Activated CD8-positive, alpha-beta memory T cell treated with anti-CD3 and anti-CD28 coated beads, Interleukin-2, amount 10 ng/mL, durations not matched to agents 7 days and 5 days (primary cell): ENCODE measurements at places on chromosomes 2 and 18. TPM values are rescaled to one million over a fixed set of nuclear protein-coding genes. Genes with fewer than 3 reads are reported as not detected.
A peak's percentile ranks its signal among the peaks of the same experiment; 100 is the strongest.

DNA sequence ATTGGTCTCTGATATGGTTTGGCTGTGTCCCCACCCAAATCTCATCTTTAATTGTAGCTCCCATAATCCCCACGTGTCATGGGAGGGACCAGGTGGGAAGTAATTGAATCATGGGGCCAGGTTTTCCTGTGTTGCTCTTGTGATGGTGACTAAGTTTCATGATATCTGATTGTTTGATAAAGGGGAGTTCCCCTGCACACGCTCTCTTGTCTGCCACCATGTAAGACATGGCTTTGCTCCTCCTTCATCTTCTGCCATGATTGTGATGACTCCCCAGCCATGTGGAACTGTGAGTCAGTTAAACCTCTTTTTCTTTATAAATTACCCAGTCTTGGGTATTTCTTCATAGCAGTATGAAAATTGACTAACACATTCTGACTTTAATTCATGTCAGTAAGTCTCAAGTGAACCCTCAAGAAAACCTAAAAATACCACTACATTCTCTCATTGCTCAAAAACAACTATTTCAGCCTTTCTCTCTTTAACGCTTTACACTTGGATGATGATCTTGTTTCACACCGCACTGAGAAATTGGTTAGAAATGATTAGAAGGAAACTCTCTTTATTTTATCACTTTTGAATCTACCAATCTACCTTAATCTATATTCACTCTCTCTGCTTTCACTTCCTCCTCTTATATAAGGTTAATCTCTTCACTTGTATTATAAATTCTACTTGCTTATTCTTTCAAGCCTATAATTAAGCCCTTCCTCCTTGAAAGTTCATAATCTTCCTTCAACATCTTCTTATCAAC is 110.1 kb downstream of the GALR1 start:
- no peak for DNase-seq

DNA sequence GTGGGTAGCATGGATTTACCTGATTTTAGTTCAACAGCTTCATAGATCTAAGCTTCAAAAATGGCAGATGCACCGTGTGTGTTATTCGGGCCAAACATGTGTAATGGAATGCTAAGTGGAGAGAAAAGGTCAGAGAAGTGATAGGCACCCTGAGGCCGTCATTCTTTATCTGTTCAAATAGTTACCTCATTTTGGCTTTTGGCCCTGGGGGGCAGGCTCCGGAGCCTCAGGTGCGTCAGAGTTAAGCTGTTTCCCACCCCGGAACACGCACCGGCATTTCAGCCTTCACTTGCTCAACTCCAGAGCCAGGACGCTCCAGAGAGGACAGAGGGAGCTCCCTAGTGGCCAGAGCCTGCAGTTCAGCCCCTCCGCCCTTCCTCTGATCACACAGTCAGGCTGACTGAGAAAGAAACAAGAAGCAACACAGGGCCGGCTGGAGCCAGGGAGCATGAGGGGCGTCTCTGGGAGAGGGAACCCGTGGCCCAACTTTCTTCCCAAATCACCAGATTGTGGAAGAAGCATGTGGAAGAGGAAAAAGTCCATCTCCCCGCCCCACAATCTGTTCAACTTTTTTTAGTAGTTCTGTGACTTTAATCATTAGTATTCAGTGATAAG is 135.2 kb upstream of the EPC2 start:
- peak; percentile 93 for DNase-seq

- no peak for DNase-seq
These were observed 425.4 kb upstream of the TRIB2 start for GRCh38 chr2:12291303-12291702.

DNA sequence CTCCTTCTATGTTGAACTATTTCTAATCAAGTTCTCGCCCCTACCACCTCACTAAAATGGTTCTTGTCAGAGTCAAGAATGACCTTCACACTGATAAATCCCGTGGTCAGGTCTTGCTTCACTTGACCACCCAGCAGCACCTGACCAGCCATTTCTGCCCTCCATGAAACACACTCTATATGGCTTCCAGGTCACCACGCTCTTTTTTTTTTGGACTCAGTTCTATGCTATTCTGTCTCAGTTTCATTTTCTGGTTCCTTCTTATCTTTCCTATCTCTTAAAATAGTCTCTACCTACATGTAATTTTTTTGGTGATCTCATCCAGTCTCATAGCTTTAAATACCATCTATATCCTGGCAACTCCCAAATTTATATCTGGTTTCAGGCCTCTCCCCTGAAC is 11.4 kb downstream of the EIF2AK3 start:
- no peak for DNase-seq

DNA sequence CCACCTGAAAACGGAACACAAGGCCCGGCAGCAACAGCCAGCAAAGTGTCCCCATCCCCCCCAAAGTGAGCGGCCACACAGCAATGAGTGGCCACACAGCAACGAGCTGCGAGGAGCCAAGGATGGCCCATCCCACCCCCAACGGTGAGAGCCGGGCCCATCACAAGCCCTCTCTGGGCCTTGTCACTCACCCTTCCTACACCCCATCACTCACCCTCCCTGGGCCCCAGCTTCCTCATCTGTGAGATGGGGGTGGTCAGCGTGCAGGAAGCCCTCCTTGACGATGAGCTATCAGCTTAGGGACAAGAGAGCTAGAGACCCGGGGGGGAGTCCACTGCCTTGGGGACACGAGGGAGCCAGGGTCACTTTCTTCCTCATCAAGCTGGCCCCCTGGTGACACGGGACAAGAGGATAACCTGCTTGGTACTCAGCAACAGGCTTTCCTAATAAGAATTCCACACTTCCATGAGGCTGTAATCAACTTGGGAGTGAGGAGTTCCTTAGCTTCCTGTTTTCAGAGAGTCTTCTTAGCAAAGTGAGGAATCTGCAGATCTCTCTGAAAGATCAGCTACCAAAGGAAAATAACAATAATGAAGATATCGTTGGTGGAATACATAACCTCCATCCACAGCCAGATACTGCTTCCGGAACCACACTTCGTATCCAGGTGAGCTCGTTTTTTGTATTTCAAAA is 92.8 kb downstream of the HDAC4 start:
- no peak for DNase-seq

DNA sequence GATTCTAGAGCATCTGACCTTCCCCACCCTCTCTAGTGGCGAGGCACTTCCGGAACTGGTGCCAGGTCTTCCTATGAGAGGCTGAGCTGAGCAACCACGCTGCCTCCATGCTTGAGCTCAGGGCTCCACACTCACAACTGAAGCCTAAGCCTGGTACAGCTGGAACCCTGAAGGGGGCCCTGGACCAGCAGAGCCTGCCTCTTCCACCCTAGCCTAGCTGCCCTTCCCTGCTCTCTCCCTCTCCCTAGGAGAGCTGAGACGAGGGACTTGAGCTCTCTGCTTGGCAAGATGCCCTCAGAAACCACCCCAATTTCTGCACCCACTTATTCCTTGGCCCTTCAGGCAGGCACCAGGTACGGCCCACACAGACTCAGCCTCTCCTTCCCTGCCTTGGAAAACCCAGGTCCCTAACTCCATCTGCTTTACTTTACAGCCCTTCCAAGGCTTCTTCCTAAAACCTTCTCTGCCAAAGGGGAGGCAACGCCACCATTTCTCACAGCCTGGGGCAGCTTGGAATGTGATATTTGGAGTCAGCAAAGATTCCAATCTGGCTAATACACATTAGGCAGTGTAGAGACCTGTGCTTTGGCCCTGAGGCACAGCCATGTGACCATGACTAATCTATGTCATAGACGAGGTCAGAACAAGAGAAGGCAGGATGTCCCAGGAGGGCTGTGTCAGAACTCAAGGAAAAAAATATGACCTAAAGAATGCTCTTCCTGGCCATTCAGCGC is 18.8 kb downstream of the COX7A2L start:
- DNase-seq: no peak

DNA sequence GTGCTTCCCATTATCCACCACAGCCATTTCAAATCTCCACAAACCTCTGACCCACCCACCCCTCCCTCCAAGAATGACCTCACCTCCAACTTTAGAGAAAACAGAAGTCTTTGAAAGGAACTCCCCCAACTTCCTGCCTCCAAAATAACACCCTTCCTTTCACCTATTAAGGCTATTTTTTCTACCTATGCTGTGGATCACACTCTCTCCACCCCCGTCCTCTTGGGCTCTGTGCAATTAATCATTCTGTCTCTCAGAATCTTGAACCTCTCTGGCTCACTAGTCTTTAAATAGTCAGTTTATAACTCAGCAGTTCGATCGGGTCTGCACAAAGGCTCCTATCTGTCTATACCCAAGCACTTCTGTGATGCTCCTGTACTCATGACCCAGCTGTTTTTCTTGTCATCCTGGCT is 37.3 kb upstream of the XPO1 start:
- no peak for DNase-seq

DNA sequence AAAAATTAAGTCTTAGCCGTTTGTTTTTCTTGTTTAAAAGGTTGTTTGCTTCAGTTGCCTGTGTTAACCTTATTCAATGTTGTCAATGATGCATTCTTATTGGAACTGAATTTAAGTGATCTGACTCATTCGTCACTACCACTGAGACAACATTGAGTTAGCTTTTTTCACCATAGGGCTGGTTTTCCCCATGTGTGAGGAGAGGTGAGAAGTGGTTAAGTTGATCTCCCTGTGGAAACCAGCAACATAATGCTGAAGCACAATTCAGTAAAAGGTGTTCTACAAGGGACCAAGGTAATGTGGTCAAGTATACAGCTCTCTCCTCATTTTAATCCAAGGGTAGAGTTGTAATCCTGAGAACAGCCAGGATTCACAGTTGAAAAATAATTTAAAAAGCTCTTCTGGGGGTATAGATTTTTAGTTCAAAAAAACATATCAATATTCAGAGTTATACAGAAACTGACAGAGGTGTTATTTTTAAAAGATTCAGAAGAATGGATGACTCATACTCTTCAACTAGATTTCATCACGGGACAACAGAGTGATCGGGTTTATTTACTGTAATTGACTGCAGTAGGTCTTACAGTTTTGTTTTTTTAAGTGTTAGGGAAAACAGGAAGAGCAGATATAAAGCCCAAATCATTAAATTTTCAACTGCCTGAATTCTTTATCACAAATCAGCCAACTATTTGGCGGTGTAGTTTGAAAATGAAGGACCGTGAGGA is 12.6 kb downstream of the NOP58 start:
- DNase-seq: no peak

- no peak for DNase-seq
These were observed 33.9 kb upstream of the ATIC start for GRCh38 chr2:215277944-215278343.

GRCh38 chr2:228268301-228268700 is 86.8 kb upstream of the SPHKAP start:
- DNase-seq: no peak

DNA sequence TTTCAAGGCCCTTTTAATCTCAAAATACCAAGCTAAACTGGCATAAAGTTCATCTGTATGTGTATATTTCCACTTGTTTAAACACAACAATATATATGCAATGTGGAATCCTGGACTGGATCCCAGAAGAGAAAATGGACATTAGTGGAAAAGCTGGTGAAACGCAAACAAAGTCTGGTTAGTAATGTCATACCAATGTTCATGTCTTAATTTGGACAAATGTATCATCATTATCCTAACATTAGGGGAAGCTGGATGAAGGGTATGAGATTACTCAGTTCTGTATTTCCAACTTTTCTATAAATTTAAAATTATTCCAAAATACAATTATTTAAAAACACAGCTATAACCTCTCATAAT is 3.8 kb downstream of the SP3 start:
- DNase-seq: no peak

DNA sequence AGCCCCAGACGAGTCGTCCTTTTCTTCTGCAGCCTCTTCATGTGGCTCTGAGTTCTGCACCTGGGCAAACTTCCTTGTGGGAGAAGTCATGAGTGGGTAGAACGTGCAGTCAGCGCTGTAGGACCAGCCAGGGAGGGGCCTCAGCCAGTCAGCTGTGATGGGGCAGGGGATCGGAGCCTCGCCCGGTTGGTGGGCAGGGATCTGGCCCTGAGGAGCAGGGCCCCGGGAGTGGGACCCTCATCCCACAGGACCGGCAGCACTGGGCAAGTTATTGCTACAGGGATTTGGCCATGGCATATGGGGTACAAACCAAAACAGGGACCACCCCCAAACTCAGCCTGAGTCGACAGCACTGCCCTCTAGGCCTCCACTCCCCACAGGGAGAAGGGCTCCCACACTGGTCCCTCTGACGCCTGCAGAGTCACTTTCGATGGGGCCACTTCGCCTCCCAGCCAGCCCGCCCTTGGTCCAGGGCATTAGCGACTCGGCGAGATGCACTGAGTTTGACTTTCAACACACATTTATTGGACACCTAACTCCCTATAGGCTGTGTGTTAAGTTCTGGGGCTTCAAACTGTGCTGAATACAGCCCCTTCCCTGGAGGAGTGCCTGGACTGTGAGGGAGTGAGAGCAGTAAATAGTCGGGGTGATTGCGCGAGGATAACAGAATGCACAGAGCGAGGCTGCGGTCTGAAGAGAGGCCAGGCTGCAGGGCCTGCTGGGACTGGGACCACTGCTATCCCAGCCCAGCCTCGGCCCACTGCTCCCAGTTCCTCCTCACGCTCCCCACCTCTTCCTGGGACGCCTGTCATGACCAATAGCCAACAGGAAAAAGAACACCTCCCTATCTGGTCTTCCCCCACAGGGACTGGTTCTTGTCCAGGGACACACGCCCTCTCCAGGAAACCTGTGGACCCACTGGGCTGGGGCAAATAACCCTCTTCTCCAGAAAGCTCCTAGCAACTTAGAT is 55.9 kb downstream of the SDC1 start:
- DNase-seq: no peak

GRCh38 chr2:181947273-181947672 is 38.4 kb upstream of the PPP1R1C start:
- no peak for DNase-seq

GRCh38 chr2:46863882-46864281 is 51.7 kb downstream of the MCFD2 start:
- no peak for DNase-seq

GRCh38 chr2:185142677-185143076 is 544.3 kb downstream of the ZNF804A start:
- no peak for DNase-seq

- no peak for DNase-seq
These were observed 123.5 kb downstream of the CABLES1 start for GRCh38 chr18:23258566-23259469.

KRTCAP3 gene
- total RNA-seq: 4.5 TPM

CGREF1 gene
- 1.1 TPM for total RNA-seq

DSG4 gene
- not detected for total RNA-seq

GRHL1 gene
- total RNA-seq: 0.64 TPM

ITPRIPL1 gene
- total RNA-seq: 56.9 TPM

UGT1A4 gene
- not detected for total RNA-seq
